ENCODE measurements at places on chromosomes 5 and 9.

DNA sequence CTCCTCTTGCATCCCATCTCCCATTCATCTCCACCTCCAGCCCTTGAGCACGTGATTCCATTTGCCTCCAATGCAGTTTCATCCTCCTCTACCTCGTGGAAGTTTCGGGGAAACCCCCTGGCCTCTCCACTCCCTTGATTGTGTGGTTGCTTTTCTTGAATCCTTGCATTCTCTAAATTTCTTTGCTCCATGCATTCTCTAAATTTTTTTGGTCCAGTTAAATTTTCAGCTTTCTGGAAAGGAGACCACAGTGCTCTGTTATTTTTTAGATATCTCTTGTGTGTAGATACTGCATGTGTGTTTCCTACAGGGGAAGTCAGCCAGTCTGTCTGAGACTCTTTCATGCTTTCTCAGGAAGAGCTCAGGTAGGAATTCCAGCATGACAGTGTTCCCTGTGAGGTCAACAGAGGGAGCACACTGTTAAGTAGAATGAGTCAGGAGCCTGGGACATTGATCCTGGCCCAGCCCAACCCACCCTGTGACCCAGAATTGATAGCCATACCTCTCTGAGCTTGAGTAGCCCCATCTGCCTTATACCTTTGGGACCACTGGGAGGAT lies 52.8 kb downstream of the AMBP start:
- DNase-seq, result no peak

GRCh38 chr9:121057821-121058220 lies 7.7 kb upstream of the C5 start:
- DNase-seq, result no peak

DNA sequence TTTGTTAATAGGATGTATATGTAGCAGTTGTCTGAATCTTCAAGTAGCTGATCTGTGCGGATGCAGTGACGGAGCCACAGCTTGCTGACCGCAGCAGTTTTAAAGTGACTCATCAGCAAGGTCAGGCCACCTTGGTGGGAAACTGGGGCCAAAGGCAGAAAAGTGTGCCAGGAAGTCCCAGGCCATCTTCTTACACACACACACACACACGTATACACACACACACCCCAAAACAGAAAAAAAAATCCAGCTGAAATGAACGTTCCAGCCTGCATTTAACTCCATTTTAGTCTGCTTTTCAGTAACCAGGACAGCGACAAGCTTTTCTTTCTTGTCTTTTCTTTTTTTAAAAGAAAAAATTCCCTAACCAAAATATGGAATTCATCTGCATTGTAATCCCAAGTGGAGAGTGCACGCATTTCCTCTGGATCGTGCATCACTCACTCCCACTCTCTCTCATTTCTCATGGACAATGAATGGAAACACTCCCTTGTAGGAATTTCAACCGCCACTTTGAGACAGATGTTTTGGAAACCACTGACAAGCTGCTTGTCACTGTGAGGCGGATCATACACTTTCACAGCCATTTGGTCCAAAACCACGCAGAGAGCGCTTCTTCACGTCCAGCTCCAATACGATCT lies 103.9 kb downstream of the LHFPL2 start:
- DNase-seq, result no peak

GRCh38 chr9:127450243-127450760 lies 904 bp downstream of the RPL12 start:
- DNase-seq, result no peak

GRCh38 chr5:130796902-130797301 lies 368.2 kb downstream of the HINT1 start:
- DNase-seq, result no peak

- DNase-seq, result no peak
Observed at GRCh38 chr5:114296191-114296590, 65.7 kb upstream of the KCNN2 start.

GRCh38 chr5:141664733-141665461 lies 13.7 kb upstream of the FCHSD1 start:
- DNase-seq, result peak; percentile 62

GRCh38 chr9:5851445-5851844 lies 18.5 kb upstream of the ERMP1 start:
- no peak for DNase-seq

GRCh38 chr9:19629488-19629887 lies 159.3 kb downstream of the SLC24A2 start:
- no peak for DNase-seq

- peak; percentile 9 for DNase-seq
Observed at GRCh38 chr9:121201045-121201737, 478 bp downstream of the RAB14 start.

DNA sequence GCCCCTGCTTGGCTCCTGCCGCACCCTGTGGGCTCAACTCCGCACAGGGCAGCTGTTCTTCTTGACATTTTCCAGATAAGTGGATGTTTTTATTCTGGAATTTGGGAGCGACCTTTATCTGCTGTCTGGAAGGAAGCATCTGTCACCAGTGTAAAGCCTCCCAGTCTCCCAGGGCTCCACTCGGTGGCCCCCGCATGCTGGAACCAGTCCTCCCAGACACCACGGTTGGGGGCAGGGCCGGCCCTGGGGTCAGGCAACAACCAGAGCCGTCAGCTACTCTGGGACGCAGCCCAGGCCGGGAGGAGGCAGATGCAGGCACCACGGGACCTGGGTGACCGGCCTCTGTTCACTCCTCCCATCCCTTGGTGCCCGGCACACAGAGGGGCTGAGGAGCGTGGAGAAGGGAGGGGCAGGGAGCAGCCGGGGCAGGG lies 92.8 kb upstream of the ADAMTS2 start:
- no peak for DNase-seq

GRCh38 chr9:125239631-125240597 lies 1.2 kb downstream of the HSPA5 start:
- DNase-seq, result no peak

DNA sequence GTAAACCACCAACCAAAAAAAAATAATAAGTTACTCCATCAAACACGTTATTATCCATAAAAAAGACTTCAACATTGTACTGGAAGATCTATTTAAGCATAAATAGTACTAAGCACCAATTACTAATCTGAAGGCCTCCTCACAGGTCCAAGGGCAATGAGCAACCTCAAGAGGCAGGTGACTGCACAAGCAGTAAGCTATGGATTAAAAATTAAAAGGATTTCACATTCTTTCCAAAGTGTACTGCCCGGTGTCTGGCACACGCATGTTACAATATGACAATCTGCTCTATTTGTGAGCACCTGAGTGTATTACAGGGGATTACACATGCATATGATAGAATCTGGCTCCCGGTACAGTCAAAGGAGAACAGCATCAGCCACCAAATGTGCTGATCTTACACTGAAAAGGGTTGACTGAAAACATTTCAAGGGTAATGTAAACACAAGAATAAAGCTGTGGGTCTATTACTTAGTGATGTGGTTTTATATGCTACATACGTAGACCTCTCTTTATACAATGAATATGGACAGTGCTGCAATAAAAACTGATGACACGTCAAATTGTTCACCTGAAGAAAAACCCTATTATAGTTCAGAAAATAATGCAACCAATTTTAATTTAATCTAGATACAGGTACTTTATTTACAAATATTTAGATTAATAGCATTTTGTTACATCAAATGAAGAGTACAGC lies 22.8 kb downstream of the RAB14 start:
- DNase-seq, result no peak

GRCh38 chr5:79157305-79157704 lies 45.7 kb downstream of the BHMT start:
- DNase-seq, result no peak

DNA sequence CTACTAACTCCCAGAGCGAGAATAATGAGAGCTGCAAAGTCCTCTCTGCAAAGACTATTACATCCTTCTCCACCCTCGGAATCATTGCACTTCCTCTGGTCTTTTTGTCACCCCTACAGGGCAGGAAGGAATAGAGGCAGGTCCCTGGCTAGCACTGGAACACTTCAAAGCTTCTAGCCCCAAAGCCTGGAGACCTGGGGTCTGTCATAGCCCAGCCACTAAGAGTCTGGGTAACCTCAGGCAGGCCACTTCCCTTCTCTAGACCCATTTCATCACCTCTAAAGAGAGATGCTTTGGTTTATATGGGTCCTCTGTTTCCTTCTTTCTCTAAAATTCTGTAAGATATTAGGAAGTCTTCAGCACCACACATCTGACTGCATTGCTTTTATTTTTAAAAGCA lies 6.7 kb downstream of the ADRB2 start:
- DNase-seq, result no peak

DNA sequence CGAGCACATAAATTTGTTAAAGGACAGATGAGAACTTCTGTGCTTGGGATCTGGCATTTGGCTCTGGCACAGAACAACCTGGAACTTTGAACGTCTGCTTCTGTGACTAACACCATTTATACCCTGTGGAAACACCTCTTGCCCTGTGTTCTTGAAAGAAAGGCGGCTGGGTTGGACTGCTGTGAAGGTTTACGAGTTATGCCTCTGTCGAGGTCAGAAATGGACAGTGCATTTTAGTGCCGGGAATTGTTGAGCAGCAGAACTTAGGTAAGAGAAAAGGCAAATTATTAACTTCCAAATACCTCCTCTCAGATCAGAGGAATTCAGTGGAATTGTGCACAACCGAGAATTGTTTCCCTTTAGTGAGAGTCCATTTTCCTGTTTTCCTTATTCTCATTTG lies 14.1 kb upstream of the INIP start:
- DNase-seq, result no peak

DNA sequence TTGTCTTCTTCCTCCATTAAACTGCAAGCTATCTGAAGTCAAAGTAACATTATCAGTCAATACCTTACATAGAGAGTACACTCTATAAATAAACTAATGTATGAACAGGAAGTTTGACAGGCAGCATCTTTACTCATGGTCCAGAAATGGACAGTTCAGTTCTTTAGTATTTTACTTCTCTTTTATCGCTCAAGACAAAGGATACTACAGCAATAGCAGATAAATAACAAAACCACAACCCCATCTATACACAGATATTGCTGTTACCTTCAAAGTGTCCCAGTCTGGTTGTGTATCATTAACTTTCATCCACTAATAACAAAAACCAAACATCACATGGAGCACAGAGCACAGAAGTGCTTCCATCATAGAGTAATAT lies 46.4 kb downstream of the SEMA5A start:
- DNase-seq, result no peak

- DNase-seq, result no peak
Observed at GRCh38 chr9:136676297-136676794, 10.9 kb downstream of the AGPAT2 start.

DNA sequence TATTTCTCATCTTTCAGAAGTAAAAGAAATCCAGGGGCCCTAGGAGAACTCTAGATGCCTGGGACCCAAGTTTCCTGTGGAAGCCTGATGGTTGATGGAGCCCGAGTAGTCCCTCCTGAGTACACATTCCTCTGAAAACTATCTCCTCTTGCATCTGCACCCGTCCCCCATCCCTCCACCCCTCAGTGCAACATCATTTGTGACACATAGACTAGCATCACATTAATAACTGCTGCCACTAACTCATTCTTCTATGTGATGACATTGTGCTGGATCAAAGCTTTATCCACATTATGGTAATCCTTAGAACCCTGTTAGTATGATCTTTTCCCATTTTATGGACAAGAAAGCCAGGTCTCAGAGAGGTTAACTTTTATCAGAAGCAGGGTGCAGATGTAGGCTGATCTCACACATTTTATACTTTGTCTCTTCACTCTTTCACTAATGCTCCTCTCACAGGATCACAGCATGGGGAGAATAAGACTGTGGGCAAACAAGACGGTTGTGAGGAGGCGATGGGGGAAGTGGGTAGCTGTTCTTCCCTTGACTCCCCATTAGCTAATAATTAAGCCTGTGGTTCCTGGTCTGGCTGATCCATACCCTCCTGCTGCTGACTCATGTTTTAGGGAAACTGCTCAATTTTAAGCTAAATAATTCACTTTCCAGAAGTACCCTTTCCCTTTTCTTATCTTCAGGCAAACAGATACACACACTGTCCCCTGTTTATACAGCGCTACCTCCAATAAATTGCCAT lies 3.9 kb upstream of the HK3 start:
- DNase-seq, result no peak

- DNase-seq, result no peak
Observed at GRCh38 chr5:80246995-80247729, 8.7 kb downstream of the SERINC5 start.

DNA sequence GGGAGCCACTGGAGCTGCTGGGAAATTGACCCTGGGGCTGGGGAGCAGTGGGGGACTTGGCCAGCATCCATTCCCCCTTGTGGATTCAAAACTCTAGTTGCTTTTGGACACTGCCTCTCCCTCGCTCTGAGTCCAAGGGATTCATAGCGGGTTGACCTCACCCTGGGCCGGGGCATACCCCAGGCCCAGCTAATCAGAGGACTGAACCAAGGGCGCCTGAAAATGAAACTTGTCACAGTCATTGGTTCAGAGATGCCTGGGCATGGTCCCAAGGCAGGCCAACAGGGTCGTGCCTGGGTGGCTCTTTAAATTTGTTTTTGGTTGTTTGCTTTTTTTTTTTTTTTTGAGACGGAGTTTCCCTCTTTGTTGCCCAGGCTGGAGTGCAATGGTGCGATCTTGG lies 22.6 kb downstream of the STK10 start:
- DNase-seq, result no peak

GRCh38 chr5:143318270-143318669 lies 85.2 kb downstream of the NR3C1 start:
- DNase-seq, result no peak

- DNase-seq, result no peak
Observed at GRCh38 chr5:88653471-88653870, 229.5 kb downstream of the MEF2C start.

- DNase-seq, result no peak
Observed at GRCh38 chr5:149834246-149834855, 104.2 kb downstream of the PPARGC1B start.

DNA sequence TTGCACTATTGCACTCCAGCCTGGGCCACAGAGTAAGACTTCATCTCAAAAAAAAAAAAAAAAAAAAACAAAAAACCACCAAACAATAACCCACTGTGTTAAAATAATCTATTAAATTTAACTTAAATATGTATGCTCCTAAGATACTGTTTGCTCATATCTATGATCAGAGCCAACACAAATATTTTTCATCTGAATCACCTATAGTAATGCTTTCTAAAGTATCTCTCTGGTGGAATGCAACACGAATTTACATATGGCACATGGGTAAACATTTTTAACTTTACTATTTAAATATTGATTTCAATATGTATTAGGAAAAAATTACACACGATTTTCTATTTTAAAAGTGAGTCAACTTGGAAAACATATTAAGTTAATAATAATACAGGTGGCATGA lies 196.4 kb downstream of the RFX3 start:
- DNase-seq, result no peak

- DNase-seq, result no peak
Observed at GRCh38 chr5:114419067-114419388, 57.2 kb downstream of the KCNN2 start.
